IPS DF 19.7 (cell line): ENCODE measurements at places on chromosomes 5 and 9.

- no peak for DNase-seq
Observed at GRCh38 chr9:71108937-71109336, 12.5 kb downstream of the TRPM3 start.

GRCh38 chr9:133090187-133090586 is 28.4 kb downstream of the CEL start:
- no peak for DNase-seq

DNA sequence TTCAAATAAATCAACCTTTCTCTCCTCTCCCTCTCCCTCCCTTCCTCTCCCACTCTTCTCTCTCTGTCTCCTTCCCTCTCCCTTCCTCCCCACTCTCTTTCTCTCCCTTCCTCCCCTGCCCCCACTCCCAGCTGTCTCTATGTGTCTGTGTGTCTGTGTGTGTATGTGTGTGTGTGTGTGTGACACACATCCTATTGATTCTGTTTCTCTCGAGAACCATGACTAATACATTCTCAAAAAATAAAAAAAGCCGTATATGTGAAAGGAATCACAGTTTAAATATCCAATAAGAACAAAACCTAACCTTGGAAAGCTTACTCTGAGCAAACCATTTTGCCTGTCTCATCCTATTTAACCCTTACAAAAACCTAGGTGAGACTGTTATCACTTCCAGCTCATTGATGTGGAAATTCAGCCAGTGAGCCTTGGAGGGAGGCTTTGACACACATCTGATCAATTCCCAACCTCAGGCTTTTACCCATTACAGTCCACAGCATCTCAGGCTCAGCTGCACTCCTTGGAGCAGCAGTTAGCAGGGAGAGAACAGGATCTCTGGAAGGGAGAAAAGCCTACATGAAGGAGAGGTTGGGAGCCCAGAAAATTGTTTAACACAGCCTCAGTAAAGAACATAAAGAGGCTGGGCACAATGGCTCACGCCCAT is 8.3 kb downstream of the HSD17B3 start:
- no peak for DNase-seq

GRCh38 chr5:108059334-108059733 is 322.6 kb downstream of the FBXL17 start:
- no peak for DNase-seq

DNA sequence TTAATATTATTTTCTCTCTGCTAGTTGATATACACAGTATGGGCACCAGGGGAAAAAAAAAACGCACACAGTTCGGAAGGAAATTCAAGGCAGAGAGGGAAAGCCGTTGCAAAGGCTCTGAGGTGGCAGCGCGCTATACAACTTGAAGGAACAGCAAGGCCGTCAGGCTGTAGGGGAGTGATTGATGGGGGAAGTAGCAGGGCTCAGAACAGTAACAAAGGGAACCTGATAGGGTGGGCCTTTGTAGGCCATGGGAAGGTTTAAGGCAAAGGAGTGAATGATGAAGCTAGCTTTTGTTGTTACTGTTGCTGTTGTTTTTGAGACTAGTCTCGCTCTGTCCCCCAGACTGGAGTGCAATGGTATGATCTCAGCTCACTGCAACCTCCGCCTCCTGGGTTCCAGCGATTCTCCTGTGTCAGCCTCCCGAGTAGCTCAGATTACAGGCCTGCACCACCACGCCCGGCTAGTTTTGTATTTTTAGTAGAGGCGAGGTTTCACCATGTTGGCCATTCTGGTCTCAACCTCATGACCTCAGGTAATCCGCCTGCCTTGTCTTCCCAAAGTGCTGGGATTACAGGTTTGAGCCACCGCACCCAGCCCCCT is 27.0 kb downstream of the AQP7 start:
- DNase-seq, result peak; percentile 25

DNA sequence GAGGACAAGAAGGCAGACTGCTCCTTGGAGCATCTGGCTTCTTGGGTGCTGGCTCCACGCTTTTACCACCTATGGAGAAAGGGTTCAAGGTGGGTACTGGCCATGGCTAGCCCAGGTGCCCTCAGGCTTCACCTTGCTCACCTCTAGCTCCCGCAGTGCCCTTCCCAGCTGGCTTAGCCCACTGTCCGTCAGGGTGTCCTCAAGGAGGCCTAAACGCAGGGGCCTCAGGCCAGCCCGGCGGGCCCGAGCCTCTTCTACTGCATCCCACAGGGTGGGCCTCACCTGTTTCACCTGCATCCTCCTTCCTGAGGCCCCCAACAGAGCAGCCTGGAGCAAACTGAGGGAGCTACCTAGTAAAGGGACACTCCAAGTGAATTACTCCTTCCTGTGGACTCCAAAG is 9.1 kb downstream of the SLC35A4 start:
- no peak for DNase-seq

- no peak for DNase-seq
Observed at GRCh38 chr5:176844706-176845391, 34.5 kb downstream of the UNC5A start.

GRCh38 chr5:154576429-154576806 is 98.4 kb upstream of the HAND1 start:
- DNase-seq, result no peak

DNA sequence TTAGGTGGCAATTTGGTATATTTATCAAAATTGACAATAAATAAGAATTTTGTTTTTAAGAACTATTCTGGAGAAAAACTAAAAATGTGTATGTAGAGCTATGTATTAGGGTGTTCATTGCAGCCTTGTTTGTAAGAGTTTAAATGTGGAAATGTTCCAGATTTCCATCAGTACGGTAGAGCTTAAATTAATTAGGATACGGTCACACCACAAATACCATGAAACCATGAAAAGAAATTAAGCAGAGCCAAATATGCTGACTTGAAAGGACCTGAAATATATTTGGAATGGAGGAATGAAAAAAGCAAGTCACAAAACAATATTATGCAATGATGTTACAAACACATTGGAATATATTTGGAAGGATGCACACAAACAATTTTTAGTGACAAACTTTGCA is 64.6 kb downstream of the ACTBL2 start:
- no peak for DNase-seq

- DNase-seq, result no peak
Observed at GRCh38 chr5:119302449-119302848, 53.4 kb upstream of the TNFAIP8 start.

DNA sequence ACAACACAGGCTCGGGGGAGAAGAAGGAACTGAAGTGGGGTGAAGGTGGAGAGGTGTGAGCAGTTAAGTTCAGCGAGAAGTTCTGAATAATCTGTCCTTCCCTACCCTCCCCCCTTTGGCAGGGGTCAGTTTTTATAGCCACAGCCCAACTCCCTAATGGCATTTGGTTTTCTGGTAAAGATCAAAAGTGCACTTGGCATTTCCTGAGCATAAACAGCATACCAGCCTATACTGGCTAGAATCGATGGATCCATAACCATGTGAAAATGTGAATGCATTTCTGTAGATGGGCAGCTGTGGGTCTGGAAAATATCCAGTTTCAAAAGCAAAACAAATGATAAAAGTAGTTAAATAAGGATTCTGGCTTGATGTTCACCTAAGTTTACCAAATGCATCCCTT is 410.9 kb downstream of the PLK2 start:
- DNase-seq, result no peak

GRCh38 chr5:14706615-14707021 is 42.1 kb downstream of the OTULIN start:
- no peak for DNase-seq

DNA sequence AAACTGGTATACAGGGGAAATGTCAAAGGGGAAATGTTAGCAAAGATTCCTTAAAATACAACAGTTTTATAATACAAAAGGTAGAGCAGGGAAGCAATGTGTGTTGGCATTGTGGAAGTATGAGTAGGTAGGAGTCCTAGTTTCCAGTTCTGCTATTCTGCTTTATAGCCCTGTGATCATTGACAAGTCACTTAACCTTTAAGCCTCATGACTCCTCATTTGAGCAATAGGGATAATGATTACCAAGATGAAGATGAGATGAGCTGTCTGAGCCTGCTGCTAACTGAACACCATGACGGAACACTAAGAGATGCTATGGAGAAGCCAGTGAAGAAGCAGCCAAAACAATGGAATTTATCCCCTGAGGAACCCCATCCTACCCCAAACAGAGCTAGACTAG is 251.7 kb downstream of the PAPPA start:
- DNase-seq, result no peak

- DNase-seq, result no peak
Observed at GRCh38 chr9:81373294-81373693, 316.1 kb downstream of the TLE1 start.

DNA sequence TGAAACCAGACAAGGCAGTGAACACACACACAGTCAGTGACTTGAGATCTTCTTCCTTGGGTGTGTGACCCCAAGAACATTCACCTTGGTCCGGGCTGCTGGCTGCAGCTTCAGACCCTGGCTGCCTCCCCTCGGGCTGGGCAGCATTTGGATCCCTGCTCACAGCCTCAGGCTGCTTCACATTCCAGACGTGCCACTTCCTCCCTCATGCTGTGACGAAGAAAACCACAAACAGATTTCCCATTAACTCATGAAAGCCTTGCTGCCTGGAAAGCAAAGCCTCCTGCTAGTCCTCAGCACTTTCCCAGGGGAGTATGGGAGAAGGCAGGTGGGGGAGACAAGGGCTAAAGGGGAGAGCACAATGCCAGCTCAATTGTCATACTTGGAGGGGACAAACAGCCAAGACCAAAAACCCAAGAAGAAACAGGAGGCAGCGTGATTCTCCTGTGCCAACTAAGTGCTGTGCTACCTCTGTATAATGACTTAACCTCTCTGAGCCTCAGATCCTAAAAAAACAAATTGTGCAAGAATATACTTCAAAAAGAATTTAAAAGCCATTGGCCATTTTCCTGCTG is 594.6 kb upstream of the BRINP1 start:
- DNase-seq, result peak; percentile 99

- no peak for DNase-seq
Observed at GRCh38 chr9:9392755-9393154, 1220.0 kb downstream of the PTPRD start.

DNA sequence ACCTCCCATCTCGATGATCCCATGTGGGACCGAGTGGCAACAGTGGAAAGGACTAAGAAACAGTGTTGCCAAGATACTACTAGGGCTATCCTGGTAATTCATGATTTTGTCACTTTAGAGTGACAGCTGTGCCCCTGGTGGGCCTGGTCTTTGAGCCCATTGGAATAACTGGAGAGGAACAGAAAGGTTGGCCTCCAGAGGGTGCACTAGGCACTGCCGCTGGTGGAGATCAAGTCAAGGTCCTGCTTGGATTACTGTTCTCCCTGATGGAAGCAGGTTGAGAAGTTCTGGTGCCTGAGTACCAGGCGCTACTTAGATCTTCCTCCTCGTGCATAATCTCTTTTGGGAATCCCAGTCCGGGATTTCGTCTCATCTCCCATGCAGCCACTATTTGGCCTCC is 129.6 kb downstream of the SEC61B start:
- DNase-seq, result no peak

GRCh38 chr9:21806644-21807043 is 4.2 kb downstream of the MTAP start:
- no peak for DNase-seq

- no peak for DNase-seq
Observed at GRCh38 chr9:91234523-91234922, 127.2 kb downstream of the AUH start.

DNA sequence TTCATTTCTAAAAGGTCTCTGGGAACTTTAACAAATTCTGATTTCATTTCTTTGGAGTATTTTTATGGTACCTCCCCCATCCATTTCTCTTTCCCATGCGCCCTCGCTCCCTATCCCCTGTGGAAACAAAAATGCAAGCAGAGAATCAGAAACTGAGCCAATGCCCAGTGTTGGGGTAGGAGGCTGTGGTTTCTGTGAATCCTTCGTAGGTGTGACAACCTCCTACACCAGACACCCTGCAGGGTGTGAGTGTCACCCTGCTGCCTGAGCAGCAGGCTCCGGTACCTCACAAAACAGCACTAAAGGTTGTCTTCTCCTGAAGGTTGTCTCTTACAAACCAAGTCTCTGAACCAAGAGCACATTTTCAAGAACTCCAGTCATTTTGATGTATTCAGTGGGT is 103.8 kb upstream of the CTSL start:
- no peak for DNase-seq

- no peak for DNase-seq
Observed at GRCh38 chr9:134171316-134172197, 7.2 kb upstream of the RNU6ATAC start.

DNA sequence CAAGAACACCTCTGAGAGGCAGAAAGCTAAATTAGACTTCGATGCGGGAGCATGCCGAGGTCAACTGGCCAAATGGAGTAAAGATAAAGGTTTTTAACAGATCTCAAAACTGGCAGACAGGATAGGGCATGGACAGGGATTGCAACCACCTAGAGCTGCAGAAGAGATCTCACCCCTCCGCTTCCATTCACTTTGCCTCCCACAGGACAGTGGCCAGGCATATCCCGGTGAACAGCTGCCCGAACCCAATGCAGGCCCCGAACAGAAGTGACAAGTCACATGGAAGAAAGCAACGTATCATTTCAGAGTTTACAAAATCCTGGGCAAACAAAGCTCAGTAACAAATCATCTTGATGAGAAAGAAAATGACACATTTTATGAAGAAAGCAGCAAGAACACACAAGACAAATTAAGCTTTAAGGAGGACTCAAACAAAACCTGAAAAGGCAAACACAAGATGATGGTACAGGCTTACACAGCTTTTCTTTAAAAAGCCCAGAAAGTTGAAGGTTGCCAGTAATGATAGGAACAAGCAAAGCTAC is 18.4 kb downstream of the RNF130 start:
- DNase-seq, result no peak

- no peak for DNase-seq
Observed at GRCh38 chr5:55997742-55998351, 3.1 kb upstream of the IL6ST start.

DNA sequence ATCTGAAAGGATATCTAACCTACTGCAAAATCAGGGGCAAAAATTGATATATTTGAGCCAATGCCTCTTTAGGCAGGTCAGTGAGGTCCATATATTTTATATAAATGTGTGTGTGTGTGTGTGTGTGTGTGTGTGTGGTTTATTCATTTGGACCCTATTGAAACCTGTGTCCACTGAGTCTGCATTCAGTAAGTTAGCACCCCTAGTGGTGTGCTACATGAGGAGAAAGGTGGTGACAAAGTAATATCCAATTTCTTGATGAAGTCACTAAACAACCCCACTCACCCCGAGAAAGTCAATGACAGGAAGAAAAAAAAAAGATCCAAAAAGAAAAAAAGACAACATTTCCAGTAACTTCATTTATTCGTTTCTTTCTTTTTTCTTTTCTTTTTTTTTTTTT is 4.1 kb downstream of the FBXW11 start:
- no peak for DNase-seq

GRCh38 chr5:173015598-173016455 is 32.3 kb downstream of the ATP6V0E1 start:
- no peak for DNase-seq

DNA sequence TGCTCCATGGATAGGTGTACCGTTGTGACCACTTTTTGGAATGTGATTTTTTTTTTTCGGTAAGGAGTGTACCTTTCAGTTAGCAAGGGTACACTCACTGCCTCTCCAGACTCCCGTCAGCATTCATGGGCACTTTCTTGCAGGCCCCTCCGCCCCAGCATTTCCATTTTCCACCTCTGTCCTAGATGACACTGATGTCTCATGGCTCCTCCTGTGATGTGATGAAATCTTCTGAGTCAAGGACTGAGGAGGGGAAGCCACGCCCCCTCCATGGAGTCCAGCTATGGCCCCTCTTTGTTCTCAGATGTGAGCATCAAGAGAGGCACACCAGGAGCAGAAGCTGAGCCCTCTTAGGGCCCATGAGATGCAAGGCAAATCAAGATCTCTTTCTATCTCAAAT is 61.8 kb downstream of the CTSL start:
- no peak for DNase-seq

- DNase-seq, result no peak
Observed at GRCh38 chr5:56827049-56827448, 11.7 kb downstream of the MAP3K1 start.
